ENCODE measurements at places on chromosomes 3 and 15.

DNA sequence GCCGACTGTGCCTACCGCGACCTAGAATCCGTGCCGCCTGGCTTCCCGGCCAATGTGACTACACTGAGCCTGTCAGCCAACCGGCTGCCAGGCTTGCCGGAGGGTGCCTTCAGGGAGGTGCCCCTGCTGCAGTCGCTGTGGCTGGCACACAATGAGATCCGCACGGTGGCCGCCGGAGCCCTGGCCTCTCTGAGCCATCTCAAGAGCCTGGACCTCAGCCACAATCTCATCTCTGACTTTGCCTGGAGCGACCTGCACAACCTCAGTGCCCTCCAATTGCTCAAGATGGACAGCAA is 1.4 kb downstream of the ISLR start:
- DNase-seq, result no peak

- peak; percentile 38 for DNase-seq
These were observed 127.5 kb downstream of the BDH1 start for GRCh38 chr3:197428117-197428801.

DNA sequence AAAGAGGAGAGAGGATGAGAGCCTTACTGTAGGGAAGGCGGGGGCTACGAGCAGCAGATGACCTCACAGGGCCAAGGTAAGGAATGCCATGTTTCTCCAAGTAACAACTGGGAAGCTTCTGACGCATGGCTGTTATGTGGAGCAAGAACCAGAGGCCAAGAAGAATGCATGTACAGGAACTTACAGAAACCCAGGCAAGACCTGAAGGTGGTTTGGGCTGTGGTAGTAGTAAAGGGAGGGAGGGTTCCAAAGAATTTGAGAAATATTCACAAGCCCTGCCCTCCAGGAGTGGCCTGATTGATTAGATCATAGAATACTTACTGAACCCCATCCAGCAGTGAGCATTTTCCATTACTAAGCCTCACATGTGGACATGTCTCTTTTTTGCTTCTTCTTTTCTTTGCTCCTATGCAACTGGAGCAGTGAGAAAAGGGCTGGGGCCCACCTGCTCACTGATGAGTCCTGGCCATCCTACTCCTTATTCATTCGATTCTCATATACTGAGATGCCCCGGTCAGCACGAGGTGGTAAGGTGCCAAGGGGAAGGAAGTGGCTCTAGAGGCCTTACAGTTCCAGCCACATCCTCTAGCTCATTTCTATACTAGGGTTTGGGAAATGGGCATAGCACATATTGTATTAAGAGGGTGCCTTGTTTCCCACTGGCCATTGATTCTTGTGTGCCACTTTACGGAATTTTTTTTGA is 8.3 kb upstream of the SLC12A8 start:
- DNase-seq, result no peak

DNA sequence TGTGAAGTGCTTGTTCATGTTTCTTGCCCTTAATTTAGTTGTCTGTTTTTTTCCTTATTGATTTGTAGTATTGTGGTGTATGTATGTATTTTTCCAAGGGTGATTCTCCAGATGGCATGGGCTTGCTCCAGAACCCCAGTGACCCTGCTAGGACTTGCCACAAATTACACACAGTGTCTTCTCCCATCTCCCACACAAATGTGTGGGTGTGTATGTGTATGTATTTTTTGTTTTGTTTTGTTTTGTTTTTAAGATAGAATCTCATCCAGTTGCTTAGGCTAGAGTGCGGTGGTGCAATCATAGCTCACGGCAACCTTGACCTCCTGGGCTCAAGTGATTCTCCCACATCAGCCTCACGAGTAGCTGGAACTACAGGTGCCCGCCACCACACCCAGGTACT is 36.2 kb upstream of the ARID3B start:
- DNase-seq, result no peak

GRCh38 chr3:104437131-104437750 is 929.5 kb upstream of the ALCAM start:
- no peak for DNase-seq

DNA sequence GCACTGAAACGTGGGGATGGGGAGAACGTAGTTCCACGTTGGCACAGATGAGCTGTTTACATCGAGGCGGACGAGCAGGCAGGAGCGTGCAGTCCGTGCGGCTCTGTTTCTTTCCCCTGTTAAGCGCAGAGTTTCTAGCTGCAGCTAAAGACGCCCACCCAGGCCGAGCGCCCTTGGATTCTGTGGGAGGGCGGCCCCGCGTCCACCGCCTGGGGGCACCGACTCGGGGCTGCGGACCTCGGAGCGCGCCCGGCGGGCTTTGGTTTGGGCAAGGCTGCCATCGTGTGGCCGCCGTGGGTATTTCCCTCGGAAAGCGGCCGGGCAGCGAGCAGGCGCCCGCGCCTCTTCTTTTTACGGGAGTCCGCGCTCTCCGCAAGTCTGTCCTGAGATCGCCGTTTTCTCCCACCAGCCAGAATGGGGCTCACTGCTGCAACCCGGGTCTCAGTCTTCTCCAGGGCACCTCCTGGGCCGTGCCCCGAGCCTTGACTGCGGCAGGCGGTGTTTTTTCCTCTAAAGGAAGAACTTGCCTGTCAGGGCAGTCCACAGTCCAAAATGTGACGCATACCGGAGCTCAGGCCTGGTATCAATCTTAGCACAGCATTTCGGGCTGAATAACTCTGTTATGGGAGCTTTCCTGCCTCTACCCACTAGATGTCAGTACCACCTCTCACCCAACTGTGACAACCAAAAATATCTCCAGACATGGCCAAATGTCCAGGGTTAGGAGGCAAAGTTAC is 219.9 kb upstream of the IGF1R start:
- peak; percentile 50 for DNase-seq

DNA sequence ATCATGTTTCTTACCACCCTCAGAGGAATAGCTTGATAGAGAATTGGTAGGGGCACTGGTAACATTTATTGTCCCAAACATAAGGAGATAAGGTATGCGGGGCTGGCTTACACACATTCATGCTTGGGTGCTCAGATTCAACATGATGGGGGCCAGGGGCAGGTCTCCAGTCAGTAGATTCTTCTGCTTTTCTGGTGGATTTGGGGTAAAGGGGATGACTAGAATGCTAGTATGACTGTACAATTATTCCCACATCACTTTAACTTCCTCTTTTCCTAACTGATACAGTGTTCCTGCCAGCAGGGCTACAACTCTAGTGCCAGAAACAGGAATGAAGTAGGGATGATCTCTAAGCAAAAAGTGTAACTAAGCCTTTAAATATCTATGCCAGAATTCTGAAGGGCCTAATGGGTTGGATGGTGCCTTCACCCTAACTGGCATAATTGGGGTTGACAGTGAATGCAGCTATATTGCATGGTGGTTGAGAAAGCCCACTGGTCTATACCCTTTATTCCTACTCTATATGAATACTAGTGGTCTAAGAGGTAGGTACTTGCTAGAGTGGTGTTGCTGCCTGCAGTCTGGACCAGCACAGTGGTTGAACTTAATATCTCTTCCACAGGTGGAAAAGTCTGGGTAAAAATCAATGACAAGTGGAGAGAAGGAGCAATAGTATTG is 117.4 kb downstream of the IL12A start:
- no peak for DNase-seq

DNA sequence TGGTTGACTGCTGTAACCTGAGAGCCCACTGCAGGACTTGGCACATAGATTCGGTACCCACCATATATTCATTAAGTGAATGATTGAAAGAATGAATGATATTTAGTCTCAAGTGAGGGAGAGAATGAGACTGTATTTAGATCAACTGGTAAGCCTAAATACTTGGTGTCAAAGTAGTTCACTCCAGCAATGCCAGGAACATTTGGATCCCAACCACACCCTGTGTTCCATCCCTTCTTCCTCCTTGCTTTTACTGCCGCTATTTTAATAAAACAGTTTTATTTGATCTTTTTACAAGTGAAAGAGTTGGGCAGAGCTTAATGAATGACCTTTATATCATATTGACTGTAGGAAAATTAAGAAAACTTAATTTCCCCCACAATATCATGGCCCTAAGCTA is 473.6 kb upstream of the CBLB start:
- DNase-seq, result no peak

- DNase-seq, result no peak
These were observed 86.0 kb downstream of the LRRK1 start for GRCh38 chr15:101004986-101005747.

DNA sequence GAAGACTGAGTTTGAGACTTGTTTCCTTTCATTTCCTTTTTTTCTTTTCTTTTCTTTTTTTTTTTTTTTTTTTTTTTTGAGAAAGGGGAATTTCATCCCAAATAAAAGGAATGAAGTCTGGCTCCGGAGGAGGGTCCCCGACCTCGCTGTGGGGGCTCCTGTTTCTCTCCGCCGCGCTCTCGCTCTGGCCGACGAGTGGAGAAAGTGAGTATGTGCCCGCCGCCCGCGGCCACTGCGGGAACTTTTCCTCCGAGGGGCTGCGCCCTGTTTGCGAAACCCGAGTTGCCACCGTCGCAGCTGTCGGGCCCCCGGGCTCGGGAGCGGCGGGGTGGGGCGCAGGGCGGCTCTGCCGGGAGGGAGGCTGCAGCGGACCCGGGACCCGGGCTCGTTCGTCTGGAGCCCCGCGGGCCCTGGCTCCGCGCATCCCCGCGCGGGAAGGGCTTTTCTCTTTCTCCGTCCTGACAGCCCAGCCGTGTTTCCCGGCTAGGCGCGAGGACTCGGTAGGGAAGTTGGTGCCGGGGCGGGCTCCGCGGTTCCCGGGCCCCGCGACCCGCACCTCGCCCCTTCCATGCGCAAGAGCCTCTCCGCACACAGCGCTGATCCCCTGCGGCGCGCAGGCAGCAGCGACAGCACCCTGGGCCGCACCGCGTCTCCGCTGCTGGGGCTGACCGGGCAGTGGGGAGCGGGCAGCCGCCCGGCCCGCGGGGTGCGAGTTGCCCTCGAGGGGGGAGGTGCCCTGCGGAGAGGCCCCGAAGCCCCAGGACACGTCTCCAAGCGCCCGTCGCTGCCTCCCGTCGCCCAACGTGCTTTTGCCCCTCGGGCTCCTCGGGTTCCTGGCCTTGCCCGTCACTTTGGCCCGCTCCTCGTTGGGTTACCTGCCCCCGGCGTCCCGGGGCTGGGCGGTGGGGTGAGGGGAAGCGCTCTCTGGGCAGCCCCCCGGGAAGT is 1.4 kb downstream of the IGF1R start:
- DNase-seq, result peak; percentile 35

GRCh38 chr3:98657457-98657856 is 64.0 kb upstream of the CPOX start:
- peak; percentile 13 for DNase-seq

GRCh38 chr3:101042996-101043686 is 49.9 kb upstream of the ABI3BP start:
- DNase-seq, result no peak

All from stimulated activated CD8-positive, alpha-beta memory T cell treated with anti-CD3 and anti-CD28 coated beads, Interleukin-4, amount 100 ng/mL, for 24 hours (primary cell).